ENCODE measurements at places on chromosomes 1 and 21.

GRCh38 chr1:67648582-67649326, 36.2 kb upstream of the GADD45A start:
- DNase-seq, result no peak

DNA sequence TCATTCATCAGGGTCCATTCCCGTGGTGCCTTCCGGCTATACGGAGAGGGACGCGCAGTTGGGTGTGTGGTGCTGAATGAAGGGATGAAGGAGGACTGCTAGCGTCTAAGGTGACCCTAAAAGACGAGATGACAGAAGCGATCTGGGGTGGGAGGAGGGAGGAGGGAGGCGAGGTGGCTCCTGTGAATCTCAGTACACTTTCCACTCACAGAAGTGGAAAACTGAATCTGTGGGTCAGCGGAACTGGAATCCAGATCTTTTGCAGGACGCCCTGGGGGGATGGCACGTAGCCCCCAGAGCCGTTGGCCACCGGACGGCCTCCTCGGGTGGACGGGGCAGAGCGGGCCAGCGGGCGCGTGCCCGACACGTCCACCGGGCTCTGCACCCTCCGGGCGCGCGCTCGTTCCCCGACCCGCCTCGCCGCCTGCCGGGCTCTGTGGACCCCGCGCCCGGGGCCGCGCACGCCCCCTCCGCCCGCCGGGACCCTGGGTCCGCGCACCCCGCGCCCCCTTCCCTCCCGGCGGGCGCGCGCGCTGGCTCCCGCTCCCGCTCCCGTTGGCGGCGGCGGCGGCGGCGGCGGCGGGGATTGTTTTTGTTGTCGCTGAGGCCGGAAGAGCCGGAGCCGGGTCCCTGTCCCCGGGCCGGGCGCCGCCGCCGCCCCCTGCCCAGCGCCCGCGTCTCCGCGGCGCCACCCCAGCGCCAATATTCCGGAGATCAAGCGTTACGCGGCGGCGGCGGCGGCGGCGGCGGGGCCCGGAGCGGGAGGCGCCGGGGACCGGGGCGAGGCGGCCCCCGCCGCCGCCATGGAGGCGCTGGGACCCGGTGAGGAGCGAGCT, at the start of gene AGO4:
AGO4 (plus strand) TSS at position 403 of the 836 bp plus-strand sequence; CDS start at position 804, 401 bp downstream.
- peak; percentile 74 for DNase-seq

GRCh38 chr1:44409757-44410156, 4.7 kb downstream of the RNF220 start:
- DNase-seq, result no peak

- DNase-seq, result no peak
These were observed 3.0 kb downstream of the ZC3H12A start for GRCh38 chr1:37477198-37477931.

- DNase-seq, result peak; percentile 89
These were observed 48.5 kb upstream of the SLC25A33 start for GRCh38 chr1:9490605-9491339.

GRCh38 chr1:154994591-154994990, 1.2 kb downstream of the LENEP start:
- no peak for DNase-seq

DNA sequence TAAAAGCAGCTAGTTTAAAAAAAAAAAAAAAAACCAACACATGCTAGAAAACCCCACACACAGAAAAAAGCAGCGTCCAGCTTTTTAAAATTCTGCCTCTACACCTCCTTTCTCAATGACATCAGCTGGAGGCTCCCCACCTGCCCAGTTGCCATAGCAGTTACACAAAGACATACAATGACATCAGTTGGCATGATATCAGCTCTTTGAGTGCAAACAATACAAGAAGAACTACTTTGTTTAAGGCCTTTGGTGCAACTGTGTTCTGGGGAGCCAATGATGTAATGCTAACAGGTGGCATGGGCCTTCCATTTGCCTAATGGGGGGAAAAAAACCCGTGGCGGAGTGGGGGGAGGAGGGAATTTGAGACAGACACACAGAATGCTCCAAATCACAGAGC, 32.9 kb downstream of the DUSP10 start:
- no peak for DNase-seq

- no peak for DNase-seq
These were observed 140.4 kb downstream of the ST6GALNAC5 start for GRCh38 chr1:77007675-77008074.

- no peak for DNase-seq
These were observed 22.3 kb downstream of the IL6R start for GRCh38 chr1:154427173-154428139.

GRCh38 chr1:118914379-118915161, 73.6 kb downstream of the TBX15 start:
- no peak for DNase-seq

DNA sequence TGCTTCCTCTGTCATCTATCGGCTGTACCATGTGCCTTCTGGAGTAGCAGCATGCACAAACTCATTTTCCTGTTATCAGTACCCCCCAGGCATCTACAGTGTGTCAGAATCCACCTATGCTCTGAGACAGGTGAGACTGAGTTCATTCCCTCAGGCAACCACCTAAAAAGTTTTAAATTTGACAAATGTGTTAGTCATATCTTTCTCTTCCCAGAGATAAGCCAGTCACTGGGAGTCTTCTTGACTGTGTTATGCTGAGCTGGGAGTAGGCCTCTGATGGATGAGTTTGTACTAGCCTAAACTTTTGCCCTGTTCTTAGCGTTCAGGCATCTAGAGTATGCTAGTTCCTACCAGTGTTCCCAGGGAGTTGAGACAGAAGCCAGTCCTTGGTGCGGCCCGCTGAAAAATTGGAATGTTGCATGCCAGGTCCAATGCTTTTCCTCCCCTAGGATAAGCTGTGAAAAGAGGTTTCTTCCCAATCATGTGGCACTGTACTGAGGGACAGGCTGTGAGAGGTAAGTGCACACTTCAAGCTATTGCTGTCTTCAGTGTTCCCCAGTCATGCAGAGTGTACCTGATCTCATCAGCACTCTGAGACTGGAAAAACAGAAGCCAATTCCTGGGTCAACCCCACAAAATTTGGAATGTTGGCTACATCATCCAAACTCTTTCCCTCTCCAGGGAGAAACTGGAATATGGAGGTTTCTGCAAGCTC, 1202.3 kb downstream of the NCAM2 start:
- DNase-seq, result no peak

- peak; percentile 94 for DNase-seq
These were observed 54.3 kb downstream of the ADARB1 start for GRCh38 chr21:45128613-45129188.

DNA sequence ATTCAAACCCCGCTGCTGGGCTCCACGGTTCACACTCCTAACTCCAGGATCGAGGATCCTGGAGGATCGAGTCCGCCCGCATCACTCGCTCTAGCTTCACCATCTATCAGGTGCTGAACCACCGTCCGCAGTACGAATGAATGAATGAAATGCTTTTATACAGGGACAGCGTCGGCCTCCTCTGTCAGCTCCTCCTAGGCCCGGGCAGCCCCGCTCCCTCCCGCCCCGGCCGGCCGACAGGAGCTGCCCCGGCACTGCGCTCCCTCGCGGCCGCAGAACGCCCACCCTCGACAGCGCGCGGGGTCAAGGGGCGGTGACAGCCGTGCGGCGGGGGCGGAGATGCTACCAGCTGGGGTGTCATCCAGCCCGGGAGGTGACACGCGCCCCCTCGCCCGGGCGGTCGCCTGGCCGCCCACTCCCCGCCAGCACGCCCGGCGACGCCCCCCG, 520 bp downstream of the ZBTB17 start:
- peak; percentile 74 for DNase-seq

GRCh38 chr1:13581446-13581845, 2.2 kb upstream of the PDPN start:
- DNase-seq, result no peak

DNA sequence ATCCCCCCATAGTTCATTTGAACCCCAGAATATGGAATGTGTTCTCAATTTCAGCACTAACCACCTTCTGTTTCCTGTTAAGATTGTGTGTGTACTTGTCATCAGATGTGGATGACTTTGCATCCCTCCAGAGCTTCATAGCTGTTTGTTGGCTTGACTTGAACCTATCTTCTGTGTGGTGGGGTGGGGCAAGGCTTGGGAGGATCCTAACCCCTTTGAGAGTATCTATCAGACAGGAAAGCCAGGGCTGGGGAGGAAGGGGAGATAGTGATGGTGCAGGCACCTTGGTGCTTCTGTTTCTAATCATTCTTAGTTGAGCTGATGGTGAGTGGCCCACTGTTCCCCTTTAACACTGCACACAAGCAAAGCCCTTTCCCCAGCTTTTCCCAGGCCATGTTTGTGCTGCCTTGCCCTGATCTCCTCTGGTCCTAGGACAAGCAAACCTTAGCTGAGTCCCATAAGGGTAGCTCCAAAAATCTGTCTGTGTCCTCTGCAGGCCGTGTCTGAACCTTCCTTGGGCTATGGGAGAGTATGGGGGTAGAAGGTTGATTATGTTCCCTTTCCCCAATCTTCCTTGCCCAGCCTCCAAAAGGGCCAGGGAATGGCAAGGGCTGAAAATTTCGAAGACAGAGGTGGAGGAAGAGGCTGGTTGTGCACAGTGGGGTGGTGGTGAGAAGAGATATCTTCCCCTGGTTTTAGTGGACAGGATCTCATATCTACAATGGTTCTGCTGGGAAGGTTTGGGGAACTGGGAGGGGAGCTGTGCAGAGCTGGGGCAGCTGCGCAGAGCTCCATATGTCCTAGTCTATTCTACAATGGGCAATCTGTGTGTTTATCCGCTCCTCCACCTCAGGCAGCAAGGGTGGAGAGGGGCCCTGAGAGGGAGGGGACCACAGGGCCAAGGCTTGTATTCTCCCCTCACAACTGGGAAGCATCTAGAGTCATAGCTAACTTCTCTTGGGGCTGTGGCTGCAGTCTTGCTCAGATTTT, 1.4 kb downstream of the NHLH1 start:
- no peak for DNase-seq

- no peak for DNase-seq
These were observed 18.0 kb upstream of the GRHL3 start for GRCh38 chr1:24300971-24301784.

- DNase-seq, result no peak
These were observed 7.0 kb upstream of the KISS1 start for GRCh38 chr1:204203206-204203767.

GRCh38 chr1:3821004-3821403, 24.7 kb upstream of the LRRC47 start:
- DNase-seq, result peak; percentile 84

- no peak for DNase-seq
These were observed 3.9 kb downstream of the CD53 start for GRCh38 chr1:110876748-110877341.

GRCh38 chr1:19274636-19275035, 13.9 kb downstream of the AKR7A3 start:
- no peak for DNase-seq

DNA sequence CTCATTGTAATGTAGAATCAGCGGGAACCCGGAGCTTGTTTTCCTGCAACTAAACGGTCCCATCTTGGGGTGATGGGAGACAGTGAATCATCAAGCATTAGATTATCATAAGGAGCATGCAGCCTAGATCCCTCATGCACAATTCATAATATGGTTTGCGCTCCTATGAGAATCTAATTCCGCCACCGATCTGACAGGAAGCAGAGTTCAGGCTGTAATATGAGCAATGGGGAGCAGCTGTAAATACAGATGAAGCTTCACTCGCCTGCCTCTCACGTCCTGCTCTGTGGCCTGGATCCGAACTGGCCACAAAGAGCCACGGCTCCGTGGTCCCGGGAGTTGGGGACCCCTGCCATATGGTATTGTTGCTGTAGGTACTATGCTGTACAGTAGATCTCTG, 1.6 kb downstream of the IFI44 start:
- DNase-seq, result no peak

- DNase-seq, result no peak
These were observed 17.5 kb downstream of the EYA3 start for GRCh38 chr1:28070725-28071593.

DNA sequence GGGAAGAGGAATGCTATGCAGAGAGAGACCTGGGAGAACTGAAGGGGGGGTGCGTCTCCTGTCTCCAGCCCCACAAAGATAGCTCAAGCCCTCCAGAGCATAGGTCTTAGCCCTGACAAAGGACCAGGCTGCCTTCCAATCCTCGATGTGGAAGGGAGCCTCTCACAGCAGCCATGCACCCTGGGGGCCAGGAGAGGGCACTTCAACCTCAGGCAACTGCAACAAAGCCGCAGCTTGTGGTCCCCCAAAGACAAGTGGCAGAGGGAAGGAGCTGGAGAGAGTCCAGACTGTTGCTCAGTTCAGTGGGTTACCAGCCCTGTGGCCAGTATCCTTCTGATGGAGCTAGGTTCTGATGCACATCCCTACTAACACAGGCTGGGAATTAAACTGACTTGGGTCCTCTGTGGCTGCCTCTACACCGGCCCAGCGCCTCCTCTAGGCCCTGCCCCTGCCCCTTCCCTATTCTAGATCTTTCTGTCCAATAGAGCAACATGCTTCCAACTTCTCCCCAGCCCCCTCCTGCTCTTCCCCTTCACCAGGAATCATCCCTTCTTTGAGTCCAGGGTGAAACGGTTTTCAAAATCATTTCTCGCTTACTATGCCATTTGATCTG, 100.7 kb upstream of the SPATA6 start:
- DNase-seq, result peak; percentile 89

DNA sequence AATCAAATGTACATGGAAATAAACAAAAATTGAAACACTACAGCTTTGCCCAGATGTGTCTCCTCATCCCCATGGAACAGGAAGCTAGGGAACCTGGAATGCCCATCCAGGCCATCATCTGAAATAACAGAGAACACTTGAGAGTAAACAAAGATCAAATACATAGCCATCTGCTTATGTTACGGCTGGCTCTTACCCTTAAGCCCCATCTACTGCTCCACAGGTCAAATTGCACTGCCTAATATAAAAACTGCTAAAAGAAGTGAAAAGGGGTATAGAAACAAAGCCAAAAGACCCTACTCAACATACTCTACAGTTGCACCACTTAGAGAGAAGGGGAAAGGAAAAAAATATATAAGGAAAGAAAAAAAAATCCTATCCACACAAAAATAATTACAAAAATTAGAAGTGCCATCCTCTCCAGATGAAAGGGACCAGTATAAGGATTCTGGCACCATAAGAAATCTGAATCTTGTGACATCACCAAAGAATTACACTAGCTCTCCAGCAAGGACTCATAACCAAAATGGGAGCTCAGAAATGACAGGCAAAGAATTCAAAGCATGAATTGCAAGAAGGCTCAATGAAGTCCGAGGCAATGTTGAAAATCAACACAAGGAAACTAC, 26.9 kb downstream of the OR6Y1 start:
- DNase-seq, result no peak

GRCh38 chr1:100626397-100626796, 88.5 kb downstream of the GPR88 start:
- DNase-seq, result no peak

DNA sequence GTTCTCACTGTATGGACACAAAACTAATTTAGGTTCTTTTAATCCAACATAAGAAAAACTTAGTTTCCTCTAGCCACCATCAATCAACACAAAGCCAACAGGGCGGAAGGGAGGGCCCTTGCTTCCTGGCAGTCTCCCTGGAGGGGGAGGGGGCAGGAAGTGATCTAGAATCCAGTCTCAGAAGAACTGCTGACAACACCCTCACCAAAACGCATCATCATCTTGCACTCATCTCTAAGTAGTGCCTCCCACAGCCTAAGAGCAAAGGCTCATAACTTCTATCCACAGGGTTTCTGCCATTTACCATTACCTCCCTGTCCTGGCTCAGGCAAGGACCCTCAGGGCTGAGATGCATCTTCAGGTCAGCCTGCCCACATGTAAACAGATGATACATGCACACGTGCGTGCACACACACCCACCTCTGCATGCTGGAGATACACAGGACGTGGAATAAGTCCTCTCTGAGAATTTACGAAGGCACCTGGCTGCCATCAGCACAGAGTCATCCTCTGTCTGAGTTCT, 20.5 kb downstream of the HIVEP3 start:
- DNase-seq, result no peak

GRCh38 chr1:49854741-49855140, 169.0 kb downstream of the AGBL4 start:
- no peak for DNase-seq

- peak; percentile 48 for DNase-seq
These were observed 730 bp downstream of the NOS1AP start for GRCh38 chr1:162070094-162070748.

All from WERI-Rb-1 (cell line).